ENCODE measurements at places on chromosomes 5 and 9. TPM values are rescaled to one million over a fixed set of nuclear protein-coding genes. Genes with fewer than 3 reads are reported as not detected.

GRCh38 chr5:143641549-143642355, 170.2 kb upstream of the HMHB1 start:
- peaks cover 3% of the 10 kb centered on the region for H3K4me1 ChIP-seq
- no peak for DNase-seq
- no peak overlapping the region for H3K4me3 ChIP-seq

DDX4 gene
- total RNA-seq: not detected

GRCh38 chr5:3373391-3373790, 222.2 kb upstream of the IRX1 start:
- no peak overlapping the region for H3K27ac ChIP-seq
- H3K4me1 ChIP-seq: no peaks in the 10 kb centered on the region
- H3K4me3 ChIP-seq: no peak overlapping the region
- no peaks in the 10 kb centered on the region for H3K27me3 ChIP-seq

IRX1 gene
- total RNA-seq: 4.0 TPM

DNA sequence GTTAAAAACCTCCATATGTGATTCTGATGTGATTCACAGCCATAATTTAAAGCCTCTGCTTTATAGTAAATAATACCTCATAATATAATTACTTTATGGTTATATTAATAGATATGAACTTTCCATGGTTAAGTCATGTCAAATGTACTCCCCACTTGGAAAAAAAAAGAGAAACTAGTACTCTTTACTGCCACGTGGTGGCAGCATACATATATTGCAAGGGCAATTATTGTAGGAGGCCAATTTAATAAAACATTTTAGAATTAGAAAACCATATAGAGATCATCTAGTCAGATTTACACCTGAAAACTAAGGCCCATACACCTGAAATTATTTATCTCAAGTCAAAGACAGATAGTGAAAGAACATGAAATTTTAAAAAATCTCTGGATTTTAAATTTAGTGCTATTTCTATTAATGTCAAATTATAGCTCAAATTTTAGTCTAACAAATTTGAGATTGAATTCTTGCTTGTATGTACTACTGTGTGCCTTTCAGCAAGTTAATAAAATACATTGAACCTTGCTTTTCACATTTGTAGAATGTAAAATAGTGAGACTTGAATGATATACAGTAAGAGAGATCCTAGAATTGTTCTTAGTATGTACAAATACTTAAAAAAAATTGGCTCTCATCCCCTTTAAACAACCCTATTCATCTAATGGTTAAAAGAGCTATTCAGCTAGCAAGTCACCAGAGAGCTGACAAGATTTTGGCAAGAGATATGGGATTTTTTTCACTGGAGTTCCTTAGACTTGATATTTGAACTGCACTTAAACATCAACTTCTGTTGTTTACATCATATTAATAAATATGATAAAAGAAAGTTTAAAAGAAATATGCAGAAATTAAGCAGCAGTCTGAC, 603.8 kb downstream of the TLE4 start:
- peak; percentile 19 for DNase-seq
- H3K27me3 ChIP-seq: no peaks in the 10 kb centered on the region
- H3K4me3 ChIP-seq: no peak overlapping the region
- no peaks in the 10 kb centered on the region for H3K4me1 ChIP-seq
- no peaks in the 10 kb centered on the region for H3K36me3 ChIP-seq

PCDHGA6 gene
- 2.9 TPM for total RNA-seq

GRCh38 chr9:107154291-107154690, 128.8 kb upstream of the RAD23B start:
- H3K4me1 ChIP-seq: no peaks in the 10 kb centered on the region
- DNase-seq: no peak
- H3K27me3 ChIP-seq: no peaks in the 10 kb centered on the region
- H3K4me3 ChIP-seq: no peak overlapping the region

- H3K4me1 ChIP-seq: peaks cover 44% of the 10 kb centered on the region
- H3K4me3 ChIP-seq: no peak overlapping the region
- H3K27me3 ChIP-seq: no peaks in the 10 kb centered on the region
- no peak overlapping the region for H3K27ac ChIP-seq
- peaks cover 45% of the 10 kb centered on the region for H3K36me3 ChIP-seq
These were observed 94.6 kb downstream of the PRRT1B start for GRCh38 chr9:131639769-131640437.

SPATA31A3 gene
- total RNA-seq: not detected

DNA sequence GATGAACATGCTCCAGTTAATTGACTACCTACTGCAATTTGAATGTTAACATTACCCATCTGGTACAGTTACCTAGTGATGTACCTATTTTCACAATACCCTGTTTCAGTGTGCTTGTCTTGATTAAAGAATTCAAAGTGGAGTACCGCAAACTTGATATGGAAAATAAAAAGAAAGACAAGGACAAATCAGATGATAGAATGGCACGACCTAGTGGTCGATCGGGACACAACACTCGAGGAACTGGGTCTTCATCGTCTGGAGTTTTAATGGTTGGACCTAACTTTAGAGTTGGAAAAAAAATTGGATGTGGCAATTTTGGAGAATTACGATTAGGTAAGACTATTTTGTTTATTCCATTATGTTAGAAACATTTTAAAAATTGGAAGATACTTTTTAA, 33.5 kb downstream of the CSNK1G3 start:
- no peaks in the 10 kb centered on the region for H3K36me3 ChIP-seq
- H3K4me3 ChIP-seq: no peak overlapping the region
- DNase-seq: peak; percentile 22
- H3K27ac ChIP-seq: no peak overlapping the region
- no peaks in the 10 kb centered on the region for H3K27me3 ChIP-seq

GRCh38 chr5:85453026-85453349, 1068.3 kb upstream of the EDIL3 start:
- no peak overlapping the region for H3K27ac ChIP-seq
- H3K36me3 ChIP-seq: no peaks in the 10 kb centered on the region
- no peaks in the 10 kb centered on the region for H3K4me1 ChIP-seq
- H3K4me3 ChIP-seq: no peak overlapping the region
- H3K27me3 ChIP-seq: no peaks in the 10 kb centered on the region

- no peak for DNase-seq
- H3K4me1 ChIP-seq: peaks cover 20% of the 10 kb centered on the region
- H3K27ac ChIP-seq: peak overlapping the region; percentile 18
- H3K4me3 ChIP-seq: no peak overlapping the region
- no peaks in the 10 kb centered on the region for H3K27me3 ChIP-seq
- H3K36me3 ChIP-seq: no peaks in the 10 kb centered on the region
These were observed 24.3 kb upstream of the F2R start for GRCh38 chr5:76691467-76692273.

DNA sequence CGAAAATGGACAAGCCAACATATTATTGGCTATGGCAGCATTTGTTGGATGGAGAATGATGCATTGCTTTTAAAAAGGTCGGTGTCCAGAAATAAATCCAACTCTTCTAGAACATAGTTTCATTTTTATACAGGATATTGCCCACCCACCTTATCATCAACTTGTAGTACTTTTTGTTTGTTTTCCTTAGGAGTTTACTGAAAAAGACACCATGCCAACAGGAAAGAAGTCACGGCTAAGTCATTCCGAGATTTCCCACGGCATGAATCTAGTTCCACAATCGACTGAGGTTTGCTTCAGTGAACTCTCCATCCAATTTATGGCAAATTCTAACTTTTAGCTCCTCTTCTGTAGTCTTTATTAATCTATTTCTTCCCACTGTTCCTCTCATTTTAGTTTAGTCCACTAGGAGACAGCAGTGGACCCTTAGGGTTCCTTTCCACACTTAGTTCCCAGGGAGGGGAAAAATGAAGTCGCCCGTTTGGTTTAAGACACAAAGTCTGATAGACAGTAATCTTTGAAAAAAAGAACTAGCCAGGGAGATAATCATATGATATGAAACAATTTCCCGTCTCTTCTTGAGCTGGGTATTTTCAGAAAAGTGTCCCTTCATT, 237.5 kb downstream of the AP3B1 start:
- no peaks in the 10 kb centered on the region for H3K4me1 ChIP-seq
- H3K27me3 ChIP-seq: no peaks in the 10 kb centered on the region
- no peak overlapping the region for H3K27ac ChIP-seq
- DNase-seq: no peak
- no peak overlapping the region for H3K4me3 ChIP-seq
- H3K36me3 ChIP-seq: no peaks in the 10 kb centered on the region

SLC24A2 gene
- total RNA-seq: 0.23 TPM

- H3K4me3 ChIP-seq: no peak overlapping the region
- H3K27me3 ChIP-seq: no peaks in the 10 kb centered on the region
- H3K27ac ChIP-seq: no peak overlapping the region
- no peak for DNase-seq
These were observed 320.9 kb downstream of the IRX2 start for GRCh38 chr5:2430606-2431005.
